ENCODE measurements at places on chromosomes 3 and 15.

DNA sequence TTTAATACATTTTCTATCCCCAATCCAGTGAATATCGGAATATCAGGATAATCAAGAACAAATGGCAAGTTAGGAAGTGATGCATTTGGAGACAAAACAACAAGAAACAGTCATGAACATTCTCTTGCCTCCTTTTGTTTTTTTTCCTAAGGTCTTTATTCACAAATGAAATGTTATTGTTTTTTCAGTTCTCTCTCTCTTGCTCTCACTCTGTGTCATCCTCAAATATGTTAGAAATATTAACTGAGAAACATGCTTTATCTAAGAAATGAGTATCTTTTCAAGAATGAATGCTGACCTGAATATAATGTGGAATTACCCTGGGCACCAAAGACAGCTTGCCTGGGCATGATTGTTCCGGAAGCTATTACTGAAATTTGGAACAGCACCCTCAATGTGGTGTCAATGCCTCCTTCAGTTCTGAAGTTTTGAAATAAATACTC lies 51.3 kb downstream of the RBMS3 start:
- DNase-seq = no peak

GRCh38 chr15:26125664-26126063 lies 262.5 kb upstream of the ATP10A start:
- DNase-seq = no peak

GRCh38 chr3:172394692-172395091 lies 53.6 kb downstream of the GHSR start:
- DNase-seq = no peak

DNA sequence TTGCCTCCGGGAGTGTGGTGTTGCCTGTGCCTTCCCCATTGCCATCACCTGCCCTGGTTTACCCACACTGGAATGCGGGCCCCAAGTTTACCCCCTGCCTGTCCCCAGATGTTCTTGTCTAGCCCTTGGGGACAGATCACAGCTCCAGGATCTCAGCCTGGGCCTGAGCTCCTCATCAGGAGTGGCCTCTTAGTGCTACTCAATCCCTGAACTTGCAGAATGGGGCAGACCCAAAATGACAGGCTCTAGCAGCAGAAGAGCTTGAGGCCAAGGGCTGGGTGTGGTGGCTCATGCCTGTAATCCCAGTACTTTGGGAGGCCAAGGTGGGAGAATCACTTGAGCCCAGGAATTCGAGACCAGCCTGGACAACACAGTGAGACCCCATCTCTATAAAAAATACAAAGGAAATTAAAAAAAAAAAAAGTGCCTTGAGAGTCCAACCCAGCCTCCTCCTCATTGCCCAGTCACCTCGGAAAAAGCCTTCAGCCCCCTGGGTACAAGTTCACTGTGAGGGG lies 3.8 kb downstream of the CHAC1 start:
- no peak for DNase-seq

- no peak for DNase-seq
Measured at GRCh38 chr3:66633402-66634381, 132.9 kb upstream of the LRIG1 start.

- DNase-seq = no peak
Measured at GRCh38 chr15:26045516-26045915, 182.4 kb upstream of the ATP10A start.

GRCh38 chr15:53527996-53528395 lies 231.5 kb downstream of the WDR72 start:
- no peak for DNase-seq

DNA sequence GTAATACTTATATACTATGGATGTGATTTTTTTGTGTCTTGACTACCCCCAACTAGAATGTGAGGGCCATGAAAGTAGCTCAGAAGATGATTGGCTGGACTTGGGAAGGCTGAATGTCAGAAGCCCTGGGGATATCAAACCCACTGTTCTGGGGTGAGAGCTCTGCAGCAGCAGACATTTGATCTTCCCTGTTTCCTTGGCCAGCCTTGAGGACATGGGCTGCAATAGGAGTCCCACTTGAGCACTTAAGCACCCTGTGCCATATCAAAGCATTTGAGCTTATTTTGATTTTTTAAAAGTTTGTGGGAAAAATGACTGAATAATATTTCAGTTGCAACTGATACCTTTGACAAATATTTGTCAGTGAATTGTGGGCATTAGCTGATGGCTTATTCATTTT lies 21.7 kb downstream of the GTF2E1 start:
- DNase-seq = no peak

GRCh38 chr3:77197408-77197807 lies 157.5 kb downstream of the ROBO2 start:
- no peak for DNase-seq

DNA sequence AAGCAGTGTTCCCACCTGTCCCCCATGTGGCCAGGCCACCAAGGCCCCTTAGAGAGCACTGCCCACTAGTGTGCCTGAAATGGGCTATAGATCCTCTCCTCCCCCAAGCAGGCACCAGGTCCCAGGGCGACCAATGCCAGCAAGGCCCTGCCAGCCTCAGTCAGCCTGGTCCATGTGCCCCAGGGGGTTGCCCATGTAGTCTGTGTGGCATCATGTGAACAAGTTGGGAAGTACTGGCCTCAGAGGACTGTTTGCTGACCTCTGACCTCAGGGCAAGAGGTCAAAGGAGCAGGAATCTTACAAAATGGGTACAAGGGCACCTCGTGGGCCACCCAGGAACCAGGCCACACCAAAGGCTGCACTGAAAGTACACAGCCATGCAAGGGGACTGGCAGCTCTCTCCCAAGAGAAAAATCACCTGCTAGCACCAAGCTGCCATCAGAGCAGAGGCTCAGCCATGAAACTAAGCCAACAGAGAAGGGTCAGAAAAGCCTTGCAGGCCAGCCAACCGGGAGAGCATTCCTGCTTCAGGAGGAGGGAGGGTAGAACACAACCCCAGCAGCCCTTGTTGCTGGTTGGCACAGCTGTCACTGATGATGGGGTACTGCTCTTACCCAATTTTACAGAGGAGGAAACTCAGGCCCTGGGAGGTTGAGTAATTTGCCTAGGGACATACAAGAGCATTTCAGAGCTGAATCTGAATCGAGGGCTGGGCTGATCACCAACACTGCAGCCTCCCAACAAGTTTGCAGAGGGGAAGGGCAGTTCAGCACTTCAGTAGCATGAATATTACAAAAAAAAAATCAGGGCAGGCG lies 5.2 kb upstream of the FURIN start:
- DNase-seq = no peak

DNA sequence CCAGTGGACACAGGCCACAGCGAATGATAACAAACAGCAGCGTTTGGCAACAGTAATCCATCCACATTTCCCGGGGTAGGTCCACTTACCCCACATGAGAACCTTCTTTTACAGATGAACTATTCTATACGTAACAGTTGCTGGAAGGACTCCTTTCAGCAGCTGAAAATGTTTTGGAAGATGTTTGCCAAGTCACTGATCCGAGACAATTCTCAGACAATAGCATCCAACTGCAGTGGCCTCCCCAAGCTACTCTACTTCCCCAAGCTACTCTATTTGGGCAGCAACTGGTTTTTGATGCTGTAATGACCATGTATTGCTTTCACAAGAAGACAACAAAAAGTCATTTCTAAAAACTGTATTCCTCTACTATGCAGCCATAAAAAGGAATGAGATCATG lies 87.5 kb downstream of the ADAMTS17 start:
- DNase-seq = no peak

- no peak for DNase-seq
Measured at GRCh38 chr3:16140116-16140893, 34.2 kb upstream of the GALNT15 start.

DNA sequence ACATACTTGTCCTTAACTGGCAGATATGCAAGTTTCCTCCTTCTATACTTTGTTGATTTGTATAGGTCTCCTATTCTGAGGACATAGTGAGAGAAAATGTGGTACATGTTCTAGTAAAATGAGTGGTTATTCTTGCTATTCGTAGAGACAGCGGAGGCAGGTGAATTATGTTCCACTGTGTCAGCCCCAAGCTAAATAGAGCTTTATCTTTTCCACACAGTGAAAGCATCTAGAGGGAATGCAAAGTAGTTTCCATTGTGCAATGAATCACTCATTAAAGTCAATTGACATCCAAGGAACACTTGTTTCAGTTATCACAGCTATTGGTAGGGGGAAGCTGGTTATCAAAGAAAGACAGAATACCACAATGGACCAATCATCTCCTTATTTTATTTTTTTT lies 262.4 kb downstream of the NLGN1 start:
- DNase-seq = no peak

- no peak for DNase-seq
Measured at GRCh38 chr3:51916418-51916817, 13.3 kb upstream of the IQCF1 start.

GRCh38 chr3:42276141-42277132 lies 10.5 kb upstream of the CCK start:
- peak; percentile 17 for DNase-seq

DNA sequence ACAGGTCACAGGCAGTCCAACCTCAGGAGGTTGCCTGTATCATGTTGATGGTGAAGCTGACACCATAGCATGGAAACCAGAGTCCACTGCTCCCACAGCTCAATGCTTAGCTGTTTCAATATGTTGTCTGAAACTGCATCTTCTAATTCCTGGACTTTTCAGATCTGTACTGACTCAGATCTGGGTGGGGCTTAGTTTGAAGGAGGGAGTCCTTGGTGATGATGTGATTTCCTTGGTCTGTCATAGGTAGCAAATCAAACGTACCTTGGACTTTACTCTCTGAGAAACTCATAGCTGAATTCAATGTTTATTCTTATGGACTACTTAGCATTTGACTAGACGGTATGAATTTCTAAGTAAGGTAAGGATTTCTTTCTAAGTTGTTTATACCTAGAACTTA lies at the start of gene HHLA2:
HHLA2 (plus strand) TSS at position 310 of the 400 bp plus-strand sequence. CDS start 55,266 bp downstream, outside the sequence.
- DNase-seq = no peak

- DNase-seq = no peak
Measured at GRCh38 chr3:153210146-153210545, 48.1 kb downstream of the RAP2B start.

DNA sequence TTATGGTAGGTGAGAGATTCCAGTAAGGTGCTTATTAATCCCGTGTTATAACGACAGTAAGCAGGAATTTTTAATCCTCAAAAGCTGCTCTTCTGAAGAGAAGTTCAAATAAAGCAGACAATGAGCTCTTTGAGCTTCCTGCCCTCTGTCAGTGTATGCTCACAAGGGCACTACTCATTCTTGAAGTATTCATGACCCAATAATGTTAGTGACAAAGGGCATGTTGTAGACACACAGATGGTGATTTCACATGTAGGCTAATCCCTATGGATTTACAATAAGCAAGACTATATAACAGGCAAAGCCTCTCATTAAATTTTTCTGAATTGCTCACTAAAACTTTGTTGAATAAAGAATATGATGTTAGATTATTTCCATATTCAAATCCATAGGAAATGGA lies 578.6 kb downstream of the RSL24D1 start:
- DNase-seq = no peak

- DNase-seq = no peak
Measured at GRCh38 chr15:39628546-39629257, 47.8 kb downstream of the THBS1 start.

- DNase-seq = no peak
Measured at GRCh38 chr3:128438488-128439072, 28.1 kb downstream of the DNAJB8 start.

- DNase-seq = no peak
Measured at GRCh38 chr15:86038491-86038890, 41.2 kb upstream of the AGBL1 start.

GRCh38 chr3:175046601-175047000 lies 187.5 kb downstream of the NAALADL2 start:
- DNase-seq = no peak

DNA sequence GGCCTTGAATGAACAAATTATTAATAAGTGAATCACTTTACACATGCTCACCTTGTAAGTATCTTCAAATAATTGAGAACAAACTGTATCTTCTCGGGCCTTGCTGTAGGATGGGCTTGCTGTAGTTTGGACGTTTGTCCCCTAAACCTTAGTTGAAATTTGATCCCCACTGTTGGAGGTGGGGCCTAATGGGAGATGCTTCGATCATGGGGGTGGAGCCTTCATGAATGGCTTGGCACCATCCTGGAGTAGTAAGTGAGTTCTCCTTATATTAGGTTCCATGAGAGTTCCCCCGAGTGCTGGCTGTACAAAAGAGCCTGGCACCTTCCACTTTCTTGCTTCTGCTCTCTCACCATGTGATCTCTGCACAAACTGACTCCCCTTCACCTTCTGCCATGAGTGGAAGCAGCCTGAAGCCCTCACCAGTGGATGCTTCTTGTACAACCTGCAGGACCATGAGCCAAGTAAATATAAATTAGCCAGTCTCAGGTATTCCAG lies 29.3 kb downstream of the PIGB start:
- no peak for DNase-seq

DNA sequence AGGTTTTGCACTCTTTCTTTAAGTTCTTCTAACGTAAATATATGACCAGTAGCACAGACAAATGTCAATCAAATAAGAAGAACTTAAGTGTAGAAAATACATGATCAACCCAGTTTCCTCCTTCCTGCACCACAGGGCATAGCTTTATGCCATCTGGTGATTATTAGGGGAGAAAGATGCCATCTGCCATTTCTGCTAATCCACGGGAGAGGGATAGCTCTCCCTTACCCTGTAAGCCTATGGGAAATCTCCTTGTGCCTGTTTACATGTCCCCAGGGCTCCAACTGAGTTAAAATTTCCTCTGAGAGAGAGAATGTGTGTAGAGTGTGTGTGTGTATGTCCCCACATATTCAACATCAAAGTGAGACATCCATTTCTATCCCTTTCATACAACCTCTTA lies 135.9 kb downstream of the RSL24D1 start:
- no peak for DNase-seq

DNA sequence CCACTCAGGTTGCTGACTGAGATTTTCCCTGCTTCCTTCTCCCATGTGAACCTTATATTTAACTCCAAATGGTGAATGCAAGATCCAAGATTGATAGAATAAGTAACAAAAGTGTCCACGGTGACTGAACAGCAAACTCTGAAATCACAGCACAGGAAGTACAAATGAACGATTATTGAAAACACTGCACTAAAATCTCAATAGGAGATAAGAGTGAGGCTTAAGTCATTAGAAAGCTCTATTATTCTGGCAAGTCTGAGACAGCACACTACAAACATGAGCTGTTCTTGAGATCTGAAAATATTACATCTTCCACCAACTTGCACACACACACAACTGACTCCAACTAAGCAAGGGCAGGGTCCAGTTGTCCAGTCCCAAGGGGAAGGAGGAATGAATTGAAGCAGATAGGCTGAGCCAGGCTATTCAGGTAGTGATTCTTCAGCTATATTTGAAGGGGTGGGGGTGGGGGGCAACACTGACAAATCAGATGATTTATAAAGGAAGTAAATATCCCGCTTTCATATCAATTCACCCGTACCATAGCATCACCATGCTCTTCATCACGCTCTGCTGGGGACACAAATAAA lies 2.9 kb downstream of the ZNF385D start:
- no peak for DNase-seq

- DNase-seq = no peak
Measured at GRCh38 chr3:172042136-172042662, 2.8 kb downstream of the FNDC3B start.

GRCh38 chr3:77256584-77257503 lies 216.9 kb downstream of the ROBO2 start:
- no peak for DNase-seq

GRCh38 chr15:88835119-88835518 lies 31.9 kb downstream of the ACAN start:
- no peak for DNase-seq

All from Jurkat, Clone E6-1 (cell line).